ENCODE measurements at places on chromosomes 7 and 10.

DNA sequence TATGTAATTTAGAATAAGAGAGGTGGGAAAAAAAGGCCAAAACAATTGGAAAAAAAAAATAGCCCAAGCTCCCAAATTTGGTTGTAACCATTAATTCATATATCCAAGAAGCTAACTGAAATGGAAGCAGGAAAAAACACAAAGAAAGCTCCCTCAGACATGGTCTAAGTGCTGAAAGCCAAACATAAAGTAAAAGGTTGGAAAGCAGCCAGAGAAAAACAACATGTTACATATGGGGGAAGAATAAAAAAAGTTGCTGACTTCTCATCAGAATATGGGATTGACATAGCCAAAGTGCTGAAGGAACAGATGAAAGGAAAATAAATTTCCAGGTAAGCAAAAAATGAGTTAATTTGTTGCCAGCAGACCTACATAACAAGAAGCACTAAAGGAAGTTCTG, 40.3 kb downstream of the PDZD8 start:
- DNase-seq, result no peak

DNA sequence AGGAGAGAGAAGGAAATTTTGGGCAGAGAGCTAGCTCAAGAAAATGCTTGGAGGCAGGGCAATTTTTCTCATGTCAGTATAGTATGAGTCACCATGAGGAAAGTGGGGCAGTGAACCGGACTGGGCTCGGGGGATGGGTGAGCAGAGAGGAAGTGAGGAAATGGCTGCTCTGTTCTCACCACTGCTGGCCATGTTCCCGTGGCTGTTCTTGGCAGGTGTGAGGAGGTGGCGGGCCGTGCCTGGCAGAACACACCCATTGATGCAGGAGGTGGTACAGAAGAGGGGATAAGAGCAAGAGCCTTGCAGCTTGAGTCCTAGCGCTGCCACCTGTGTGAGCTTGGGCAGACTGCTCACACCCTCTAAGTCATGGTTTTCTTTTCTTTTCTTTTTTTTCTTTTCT, 304.4 kb upstream of the LYZL1 start:
- DNase-seq, result no peak

- DNase-seq, result no peak
These were observed 639.6 kb upstream of the FOXK1 start for GRCh38 chr7:4042402-4043045.

DNA sequence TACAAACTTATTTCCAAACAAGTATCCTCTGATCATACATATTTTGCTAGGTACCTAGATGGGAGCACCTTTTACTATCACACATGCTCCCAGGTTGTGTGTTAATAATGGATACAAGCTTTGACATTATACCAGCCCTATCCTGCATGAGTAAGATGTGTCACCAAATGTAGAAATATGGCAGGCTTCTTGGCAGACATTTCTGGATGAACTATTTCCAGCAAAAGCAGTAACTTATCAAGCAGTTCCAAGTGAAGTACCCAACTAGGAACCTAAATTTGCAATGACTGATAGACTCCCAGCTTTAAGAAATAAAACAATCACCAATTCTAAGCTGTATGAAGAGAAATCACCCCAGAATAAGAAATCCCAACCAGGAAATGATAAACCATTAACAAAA, 103.7 kb upstream of the TMEM72 start:
- no peak for DNase-seq

- DNase-seq, result no peak
These were observed 378.8 kb upstream of the ETV1 start for GRCh38 chr7:14368285-14368684.

- no peak for DNase-seq
These were observed 45.7 kb upstream of the GTF2IRD1 start for GRCh38 chr7:74407958-74408357.

Data from stimulated activated CD8-positive, alpha-beta memory T cell treated with anti-CD3 and anti-CD28 coated beads, Interleukin-15, amount 100 ng/mL, for 1 hour (primary cell).